ENCODE measurements at places on chromosomes 5 and 9. TPM values are rescaled to one million over a fixed set of nuclear protein-coding genes. Genes with fewer than 3 reads are reported as not detected.

GRCh38 chr5:94632024-94632423 lies 13.6 kb downstream of the SLF1 start:
- no peak for DNase-seq

DNA sequence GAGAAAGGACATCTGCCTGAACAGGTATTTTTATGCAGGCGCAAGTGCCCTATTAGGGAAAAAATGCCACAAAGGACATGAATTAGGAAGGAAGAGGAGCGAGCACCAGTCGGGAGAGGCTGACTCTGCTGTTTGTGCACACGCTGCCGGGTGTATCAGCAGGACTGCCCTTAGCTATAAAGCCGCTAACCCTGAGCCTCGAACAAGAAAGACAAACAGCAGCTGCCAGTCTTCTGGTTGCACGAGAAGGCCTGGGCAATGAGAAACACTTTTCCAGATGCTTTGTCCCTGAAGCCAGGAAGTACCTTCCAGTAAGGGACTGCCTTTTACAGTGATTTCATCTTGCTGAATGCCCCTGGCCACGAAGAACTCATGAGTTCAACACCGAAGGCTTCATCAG lies 12.6 kb downstream of the QSOX2 start:
- DNase-seq = no peak

DNA sequence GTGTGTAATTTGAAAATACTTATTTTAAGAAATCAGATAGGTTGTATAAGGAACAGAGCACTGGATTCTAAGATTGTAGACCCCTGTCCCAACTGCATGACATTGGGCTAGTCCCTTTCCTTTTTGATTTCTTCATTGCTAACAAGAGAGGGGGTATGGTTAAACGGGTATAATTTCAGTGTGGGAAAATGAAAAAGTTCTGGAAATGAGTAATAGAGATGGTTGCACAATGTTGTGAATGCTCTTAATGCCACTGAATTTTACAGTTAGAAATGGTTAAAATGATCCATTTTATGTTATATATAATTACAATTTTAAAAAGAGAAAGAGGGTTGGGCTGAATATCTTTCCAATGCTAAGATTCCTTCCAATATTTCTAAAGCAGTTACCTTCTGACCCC lies 103.3 kb upstream of the LHFPL2 start:
- DNase-seq = no peak

- peak; percentile 23 for DNase-seq
These were observed at the start of gene PAPPA for GRCh38 chr9:116153765-116154333. Gene PAPPA (plus strand): TSS chr9:116153791. CDS start chr9:116154173, 382 bp downstream.

GRCh38 chr5:181163487-181164075 lies 16.2 kb downstream of the OR2V2 start:
- DNase-seq = no peak

GRCh38 chr9:97060796-97061195 lies 21.9 kb upstream of the CTSV start:
- no peak for DNase-seq

DNA sequence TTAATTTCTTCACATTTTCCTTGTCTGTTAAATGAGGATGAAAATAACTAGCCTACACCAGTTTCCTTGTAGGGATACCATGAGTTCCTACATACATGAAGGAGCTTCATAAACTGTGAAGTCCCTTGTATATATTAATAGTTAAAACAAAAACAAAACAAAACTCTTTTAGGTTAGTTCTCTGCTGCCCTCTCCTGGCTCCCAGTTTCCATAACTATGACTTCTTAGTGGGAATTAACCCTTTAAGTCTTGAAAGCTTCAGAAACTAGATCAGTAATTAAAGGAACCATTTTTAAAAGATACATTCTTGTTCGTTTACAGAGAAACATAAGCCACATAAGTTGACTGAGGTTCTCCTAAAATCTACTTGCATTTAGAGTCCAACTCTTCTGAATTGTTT lies 500.0 kb upstream of the C9orf72 start:
- DNase-seq = peak; percentile 63

GRCh38 chr9:129027224-129027684 lies 877 bp downstream of the SH3GLB2 start:
- DNase-seq = peak; percentile 32

GRCh38 chr9:98992885-98993569 lies 49.3 kb downstream of the COL15A1 start:
- no peak for DNase-seq

GRCh38 chr5:402615-403359 lies 40.2 kb upstream of the EXOC3 start:
- DNase-seq = no peak

DNA sequence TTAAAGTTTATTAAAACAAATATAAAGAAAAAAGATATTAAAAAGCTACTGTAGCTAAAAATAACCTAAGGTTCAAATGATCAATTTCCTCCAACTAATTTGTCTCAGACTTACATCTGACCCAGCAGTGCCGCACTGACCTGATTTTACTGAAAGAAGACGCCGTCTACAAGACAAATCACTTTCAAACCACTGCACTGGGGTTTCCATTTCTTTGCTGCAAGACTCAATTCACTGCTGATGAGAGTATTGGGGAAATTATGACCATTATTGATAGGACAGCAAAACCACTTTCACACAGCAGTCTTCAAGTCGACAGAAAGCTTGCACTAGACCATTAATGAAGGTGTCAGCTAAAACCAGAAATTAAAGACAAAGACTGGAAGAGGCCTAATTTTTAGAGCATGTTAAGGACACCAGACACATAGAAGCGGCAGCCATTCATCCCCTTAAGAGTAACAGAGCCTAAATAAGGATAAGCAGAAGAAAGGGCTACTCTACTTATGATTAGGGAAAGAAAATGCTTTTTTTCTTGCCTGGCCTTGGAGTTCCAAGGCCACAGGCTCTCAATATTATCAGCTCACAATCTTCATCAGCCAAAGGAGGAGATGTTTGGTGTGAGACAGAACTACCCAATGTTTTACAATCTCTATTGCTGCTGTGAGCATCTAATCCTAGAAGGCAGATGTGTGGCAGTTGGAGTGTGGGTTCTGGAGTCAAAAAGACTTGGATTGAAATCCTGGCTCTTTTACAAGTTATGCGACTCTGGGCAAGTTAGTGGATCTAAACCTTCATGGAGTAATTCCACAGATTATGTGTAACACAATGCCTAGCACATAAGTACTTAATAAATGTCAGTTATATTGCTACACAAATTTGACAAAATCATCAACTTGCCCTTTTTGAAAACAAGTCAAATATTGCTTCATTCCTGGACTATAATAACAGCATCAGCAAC lies 190.7 kb downstream of the MAPKAP1 start:
- no peak for DNase-seq

DNA sequence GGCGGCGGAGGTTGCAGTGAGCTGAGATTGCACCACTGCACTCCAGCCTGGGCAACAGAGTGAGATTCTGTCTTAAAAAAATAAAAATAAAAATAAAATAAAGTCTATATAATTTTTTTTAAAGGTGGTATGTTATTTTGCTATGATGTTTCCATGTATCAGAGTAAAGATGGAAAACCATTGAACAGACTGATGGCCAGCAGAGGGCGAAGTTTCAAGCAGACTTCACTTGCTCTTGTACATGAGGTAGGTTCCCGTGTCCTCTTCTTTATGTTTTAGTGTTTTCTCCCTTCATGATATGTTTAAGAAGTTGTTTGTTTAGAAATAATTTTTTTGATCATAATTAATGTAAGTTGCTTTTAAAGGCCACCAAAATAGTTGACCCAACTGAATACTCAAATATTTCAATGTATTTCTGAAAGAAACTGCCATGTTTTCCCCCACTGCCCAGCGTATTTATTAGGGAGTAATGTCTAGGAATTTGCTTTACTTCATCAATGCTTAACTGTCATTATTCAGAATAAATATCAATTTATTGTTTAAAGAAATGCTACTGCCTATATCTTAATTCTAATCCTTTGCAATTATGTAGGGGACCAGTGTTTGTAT lies 146.4 kb downstream of the HACD4 start:
- DNase-seq = peak; percentile 35

- no peak for DNase-seq
These were observed 1985.7 kb upstream of the CDH9 start for GRCh38 chr5:29024052-29024451.

DNA sequence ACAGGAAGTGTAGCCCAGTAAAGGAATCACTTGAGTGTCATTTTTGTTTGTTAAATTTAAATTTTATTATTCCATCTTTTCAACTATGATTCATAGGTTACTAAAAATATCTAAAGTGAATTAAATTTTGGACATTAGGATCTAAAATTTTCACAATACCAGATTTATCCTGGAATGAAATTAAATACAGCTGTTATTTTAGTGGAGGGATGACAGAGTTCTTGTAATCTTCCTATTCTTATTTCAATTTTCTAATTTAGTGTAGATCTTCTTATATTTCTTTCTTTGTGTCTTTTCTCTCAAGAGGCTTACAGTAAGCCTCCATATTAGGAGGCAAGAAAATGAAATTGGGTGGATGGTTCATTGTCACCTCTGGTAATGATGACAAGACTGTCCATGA lies 167.9 kb upstream of the TNC start:
- peak; percentile 19 for DNase-seq

- DNase-seq = peak; percentile 41
These were observed 536 bp downstream of the PCDHAC1 start for GRCh38 chr5:140926443-140927227.

GRCh38 chr5:160387445-160387844 lies 12.4 kb downstream of the FAM200C start:
- DNase-seq = no peak

The WNT8A gene
- not detected for polyA plus RNA-seq

The SV2C gene
- polyA plus RNA-seq = 0.04 TPM

The KLHL9 gene
- polyA plus RNA-seq = 22.4 TPM

The EGFL7 gene
- 52.9 TPM for polyA plus RNA-seq

The MCCC2 gene
- polyA plus RNA-seq = 24.3 TPM

The EQTN gene
- polyA plus RNA-seq = not detected

The THOC3 gene
- 25.1 TPM for polyA plus RNA-seq

The PCDHGA4 gene
- polyA plus RNA-seq = 1.7 TPM

The NACC2 gene
- 9.4 TPM for polyA plus RNA-seq

The NELFB gene
- 42.9 TPM for polyA plus RNA-seq

The GADD45G gene
- 8.6 TPM for polyA plus RNA-seq

The PCDHGA7 gene
- polyA plus RNA-seq = 1.9 TPM

The SWI5 gene
- 25.7 TPM for polyA plus RNA-seq

Measured in muscle of back (tissue), 13 donors.